ENCODE measurements at places on chromosomes 6 and 20.

- no peak for DNase-seq
Observed at GRCh38 chr6:24478903-24479302, 10.5 kb downstream of the GPLD1 start.

DNA sequence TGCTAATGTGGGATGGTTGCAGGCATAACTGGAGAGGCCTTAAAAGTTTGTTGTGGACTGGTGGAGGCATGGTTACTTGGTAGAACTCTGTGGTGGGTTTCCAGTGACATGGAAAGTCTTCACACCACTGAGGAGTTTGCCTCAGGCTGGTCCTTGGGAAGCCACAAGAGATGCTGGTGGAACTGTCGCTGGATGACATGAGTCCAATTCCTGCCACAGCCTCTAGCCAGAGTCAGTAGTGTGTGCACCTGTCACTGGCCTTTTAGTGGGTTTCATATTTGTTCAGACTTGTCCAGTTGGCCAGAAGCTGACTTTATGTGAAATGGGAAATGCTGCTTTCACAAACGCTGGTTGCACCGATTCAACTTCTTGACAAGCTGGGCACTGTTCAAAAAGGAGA lies 13.7 kb upstream of the SRSF12 start:
- DNase-seq: no peak

DNA sequence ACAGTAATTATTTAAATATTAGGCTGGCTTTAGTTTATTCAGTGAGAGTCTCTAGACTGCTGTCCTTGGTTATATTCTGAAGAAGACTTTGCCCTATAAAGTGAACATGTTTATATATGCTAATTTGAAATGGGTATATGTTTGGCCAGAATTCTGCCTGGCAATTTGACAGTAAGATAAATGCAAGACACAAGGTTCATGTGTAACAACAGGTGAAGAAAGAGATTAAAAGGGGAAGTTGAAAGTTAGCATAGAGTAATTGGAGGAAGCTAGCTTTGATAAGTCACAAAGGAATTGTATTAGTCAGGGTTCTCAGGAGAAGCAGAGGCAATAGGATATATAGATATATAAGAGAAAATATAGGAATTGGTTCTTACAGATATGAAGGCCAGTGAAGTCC lies 191.4 kb downstream of the CENPW start:
- DNase-seq: no peak

GRCh38 chr20:51398083-51398482 lies 144.4 kb downstream of the NFATC2 start:
- DNase-seq: no peak

DNA sequence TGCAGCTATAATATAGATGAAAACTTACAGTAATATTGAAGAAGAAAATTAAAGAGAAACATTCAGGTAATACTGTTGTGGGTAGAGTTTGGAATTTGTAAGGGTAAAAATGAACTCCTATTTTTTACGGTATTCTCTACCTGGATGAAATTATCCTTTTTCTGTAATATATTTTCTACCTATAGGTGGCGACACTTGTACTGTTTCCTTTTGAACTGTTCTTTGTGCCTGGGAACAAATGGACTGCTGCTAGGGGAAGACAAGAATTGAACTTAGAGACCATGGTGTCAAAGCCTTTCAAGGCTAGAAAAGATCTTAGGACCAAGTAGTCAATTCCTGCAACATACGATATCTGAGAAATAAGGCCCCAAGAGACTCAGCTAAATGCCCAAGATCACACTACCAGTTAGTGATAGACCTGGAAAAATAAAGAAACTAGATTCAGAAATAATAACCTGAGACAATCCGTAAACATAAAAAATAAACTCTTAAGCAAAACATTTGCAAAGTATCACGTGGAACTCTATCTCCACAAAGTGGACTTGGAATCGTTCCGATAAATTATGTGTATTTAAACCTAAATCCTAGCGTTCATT lies 383.8 kb downstream of the TFAP2A start:
- DNase-seq: no peak

- no peak for DNase-seq
Observed at GRCh38 chr20:43751167-43752050, 24.6 kb upstream of the GTSF1L start.

GRCh38 chr20:11814267-11814666 lies 103.4 kb upstream of the BTBD3 start:
- no peak for DNase-seq

DNA sequence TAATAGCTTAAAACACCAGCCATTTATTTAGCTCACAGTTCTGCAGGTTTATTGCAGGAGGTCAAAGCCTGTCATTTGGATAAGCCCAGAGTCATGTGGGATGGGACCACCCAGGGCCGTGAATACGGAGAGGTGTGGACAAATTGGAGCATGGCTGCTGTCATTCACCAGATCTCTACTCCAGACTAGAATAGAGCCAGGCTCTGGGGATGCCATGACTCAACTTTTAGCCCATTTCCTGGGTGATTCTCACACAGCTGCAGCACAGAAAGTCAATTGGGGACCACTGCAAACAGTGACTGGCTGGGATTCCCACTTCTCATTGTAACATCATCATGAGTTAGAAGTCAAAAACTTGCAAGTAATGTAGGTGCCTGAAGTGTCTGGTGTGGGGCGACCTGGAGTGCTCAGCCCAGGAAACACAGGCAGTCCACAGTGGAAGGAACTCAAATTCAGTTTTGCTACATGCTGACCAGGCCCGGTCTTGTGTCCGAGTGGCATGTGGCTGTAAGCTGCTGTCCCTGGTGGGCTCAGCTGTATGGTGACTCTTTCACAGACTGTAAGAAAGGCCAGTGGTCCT lies 174.3 kb downstream of the SCP2D1 start:
- no peak for DNase-seq

DNA sequence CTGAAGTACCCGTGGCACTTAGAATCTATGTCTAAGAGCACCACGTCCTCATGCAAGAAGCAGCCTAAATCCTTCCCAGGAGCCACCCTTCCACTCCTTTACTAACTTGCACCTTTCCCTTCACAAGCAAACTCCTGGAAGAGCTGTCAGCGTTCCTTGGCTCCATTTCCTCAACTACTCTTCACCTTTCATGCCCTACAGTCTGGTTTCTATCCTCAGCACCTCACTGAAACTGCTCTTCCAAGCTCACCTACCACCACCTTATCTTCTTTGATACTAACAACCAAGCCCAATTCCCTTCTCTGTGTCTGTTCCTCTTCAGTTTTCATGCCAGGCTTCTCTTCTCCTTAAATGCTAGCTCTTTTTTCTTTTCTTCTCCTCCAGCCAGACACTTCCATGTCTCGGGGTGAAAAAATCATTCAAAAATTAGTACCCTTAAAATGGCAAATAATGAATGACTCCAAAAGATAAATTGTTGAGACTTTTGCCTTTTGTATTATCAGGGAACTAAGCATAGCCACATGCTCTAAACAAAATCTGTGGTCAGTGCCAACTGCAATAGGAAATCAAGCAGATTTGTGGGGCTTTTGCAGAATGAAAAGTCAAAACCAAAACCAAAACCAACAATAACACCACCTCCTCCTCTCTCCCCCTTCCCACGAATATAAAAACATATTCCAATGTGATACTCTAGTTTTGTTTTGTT lies 149.6 kb upstream of the KCNK16 start:
- no peak for DNase-seq

- DNase-seq: no peak
Observed at GRCh38 chr20:33443006-33443511, 504 bp downstream of the SNTA1 start.

GRCh38 chr20:61310954-61311353 lies 58.9 kb downstream of the CDH4 start:
- DNase-seq: no peak

DNA sequence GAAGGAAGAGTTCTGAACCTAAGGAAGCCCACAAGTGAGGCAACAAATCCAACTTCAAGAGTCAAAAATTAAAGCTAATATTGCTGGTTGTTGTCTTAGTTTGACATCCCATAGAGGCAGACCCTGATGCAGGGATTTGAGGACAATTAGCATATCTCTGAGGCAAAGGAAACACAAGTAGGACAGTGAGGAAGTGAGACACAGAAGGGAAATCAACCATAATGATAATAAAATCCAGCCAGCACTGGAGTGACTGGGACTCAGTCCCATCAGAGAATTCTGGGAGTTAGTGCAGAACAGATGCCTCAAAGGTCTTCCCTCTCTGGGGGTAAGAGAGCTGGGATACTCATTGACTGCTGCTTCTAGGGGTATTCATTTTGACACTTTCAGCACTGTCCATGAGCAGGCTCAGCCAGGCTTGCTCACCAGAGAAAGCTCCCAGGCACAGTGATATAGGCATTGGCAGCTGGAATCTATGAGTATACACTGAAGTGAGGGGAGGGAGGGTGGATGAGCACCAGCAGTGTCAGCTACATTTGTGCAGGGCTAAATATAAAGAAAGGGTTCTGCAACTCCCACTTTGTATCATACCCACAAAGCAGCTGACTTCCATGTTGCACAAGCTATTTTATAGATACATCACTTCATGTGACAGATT lies 43.4 kb upstream of the SPTLC3 start:
- DNase-seq: no peak

- DNase-seq: no peak
Observed at GRCh38 chr6:169912266-169913095, 161.1 kb downstream of the ERMARD start.

GRCh38 chr6:111176038-111176759 lies 88.9 kb downstream of the SLC16A10 start:
- no peak for DNase-seq

- DNase-seq: no peak
Observed at GRCh38 chr6:13423252-13423651, 64.1 kb downstream of the GFOD1 start.

DNA sequence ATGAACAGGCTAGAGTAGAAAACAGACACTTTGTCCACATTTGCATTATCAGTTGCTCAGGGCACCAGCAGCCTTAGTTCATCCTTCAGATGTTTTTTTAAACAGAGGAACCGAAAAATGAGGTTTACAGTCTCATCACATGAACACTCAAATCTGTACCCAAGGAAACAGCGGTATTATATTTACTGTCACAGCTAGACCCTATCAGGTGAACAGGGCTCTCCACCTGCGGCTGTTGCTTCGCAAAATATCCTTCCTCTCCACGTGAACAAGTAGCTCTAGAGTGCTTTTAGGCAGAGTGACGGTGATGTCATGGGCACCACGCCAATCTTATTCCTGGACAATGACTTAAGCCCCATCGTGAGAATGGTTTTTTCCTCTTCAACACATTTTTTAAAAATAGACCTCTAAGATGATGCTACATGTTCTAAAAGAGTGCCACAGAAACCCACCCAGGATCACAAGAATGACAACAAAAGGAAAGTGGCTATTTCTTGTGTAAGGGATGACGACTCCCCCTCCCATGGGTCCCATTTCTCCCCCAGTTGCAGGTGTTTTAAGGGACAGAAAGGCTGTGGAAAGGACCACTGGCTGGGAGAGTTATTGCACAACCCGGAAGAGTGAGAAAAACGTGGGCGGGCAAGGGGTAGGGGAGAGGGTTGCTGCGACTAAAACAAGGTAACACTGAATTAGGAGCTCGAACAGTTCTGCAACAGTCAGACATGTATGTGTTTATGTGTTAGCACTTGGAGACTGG lies 77.7 kb downstream of the EFHC1 start:
- peak; percentile 85 for DNase-seq

DNA sequence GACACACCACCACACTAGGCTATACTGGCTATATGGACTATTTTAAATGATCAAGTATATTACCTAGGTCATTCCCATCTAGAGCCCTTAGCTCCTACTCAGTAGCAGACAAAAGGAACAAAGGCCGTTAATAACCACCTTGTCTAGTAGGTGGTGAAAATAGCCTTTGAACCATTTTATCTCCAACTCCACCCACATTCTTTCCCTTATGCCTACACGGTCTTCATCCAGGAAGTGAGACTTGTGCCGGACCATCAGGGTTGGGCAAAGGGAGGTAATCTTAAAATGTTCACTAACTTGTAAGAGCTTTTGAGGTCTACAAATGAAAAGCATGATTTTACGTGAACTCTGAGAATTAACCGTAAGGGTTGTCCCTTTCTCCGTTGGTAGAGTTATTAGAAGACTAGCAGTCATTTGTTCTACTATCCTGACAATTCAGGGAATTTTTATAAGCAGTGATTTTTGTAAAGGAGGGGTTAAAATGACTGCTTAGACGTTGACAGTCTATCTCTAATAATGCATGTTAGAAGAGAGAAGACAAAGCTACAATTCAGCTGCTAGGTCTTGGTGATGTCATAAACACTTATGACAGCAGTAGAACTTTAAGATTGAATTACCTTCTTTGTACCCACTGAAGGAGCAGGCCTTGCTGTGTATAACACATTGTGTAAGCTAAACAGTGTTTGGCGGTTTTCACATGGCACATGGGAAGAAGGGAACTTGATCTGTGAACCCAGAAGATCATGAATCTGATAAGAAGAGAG lies 371.8 kb upstream of the JAG1 start:
- DNase-seq: no peak

GRCh38 chr20:54174457-54175175 lies 830 bp upstream of the CYP24A1 start:
- no peak for DNase-seq

DNA sequence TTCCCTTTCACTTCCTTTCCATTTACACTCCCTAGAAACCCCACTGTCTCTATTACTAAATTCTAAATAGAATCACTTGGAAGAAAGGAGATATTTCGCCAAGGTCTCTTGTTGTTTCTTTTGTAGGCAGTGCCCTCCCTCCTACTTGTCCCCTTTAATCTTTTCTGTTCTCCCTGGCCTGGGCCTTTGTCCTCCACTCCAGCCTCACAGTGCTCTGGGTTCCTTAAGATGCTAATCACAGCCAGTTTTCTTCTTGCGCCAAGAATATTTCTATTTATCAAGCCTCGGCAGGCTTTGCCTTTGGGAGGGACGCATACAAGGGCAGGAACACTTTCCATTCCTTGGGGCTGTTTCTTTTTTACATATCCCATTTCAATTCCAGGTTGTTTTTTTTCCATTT lies 520.6 kb upstream of the CHD6 start:
- no peak for DNase-seq

DNA sequence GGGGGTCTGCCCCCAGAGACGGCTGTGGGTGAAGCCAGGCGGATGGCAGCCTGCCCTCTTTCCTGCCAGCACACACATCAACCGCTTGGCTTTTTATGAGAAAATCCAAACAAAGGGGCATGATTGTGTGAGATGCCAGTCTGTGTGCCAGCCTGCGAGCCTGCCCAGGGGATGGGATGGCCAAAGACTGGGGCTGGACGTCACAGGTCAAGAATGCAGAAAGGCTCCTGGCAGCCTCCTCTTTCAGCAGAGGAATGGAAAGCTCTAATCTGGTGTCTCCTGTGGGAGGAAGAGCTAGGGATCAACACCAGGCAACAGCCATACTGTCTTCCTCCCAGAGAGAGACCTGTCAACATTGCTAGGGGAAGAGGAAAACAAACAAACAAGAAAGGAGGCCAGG lies 15.8 kb downstream of the TUBB2B start:
- no peak for DNase-seq

GRCh38 chr6:25489399-25489798 lies 162.6 kb upstream of the SCGN start:
- DNase-seq: no peak
